ENCODE measurements at places on chromosomes 6 and 20.

GRCh38 chr6:12572896-12573827, 143.4 kb upstream of the PHACTR1 start:
- DNase-seq, result no peak

GRCh38 chr6:44485601-44486401, 98.3 kb downstream of the CDC5L start:
- DNase-seq, result no peak

DNA sequence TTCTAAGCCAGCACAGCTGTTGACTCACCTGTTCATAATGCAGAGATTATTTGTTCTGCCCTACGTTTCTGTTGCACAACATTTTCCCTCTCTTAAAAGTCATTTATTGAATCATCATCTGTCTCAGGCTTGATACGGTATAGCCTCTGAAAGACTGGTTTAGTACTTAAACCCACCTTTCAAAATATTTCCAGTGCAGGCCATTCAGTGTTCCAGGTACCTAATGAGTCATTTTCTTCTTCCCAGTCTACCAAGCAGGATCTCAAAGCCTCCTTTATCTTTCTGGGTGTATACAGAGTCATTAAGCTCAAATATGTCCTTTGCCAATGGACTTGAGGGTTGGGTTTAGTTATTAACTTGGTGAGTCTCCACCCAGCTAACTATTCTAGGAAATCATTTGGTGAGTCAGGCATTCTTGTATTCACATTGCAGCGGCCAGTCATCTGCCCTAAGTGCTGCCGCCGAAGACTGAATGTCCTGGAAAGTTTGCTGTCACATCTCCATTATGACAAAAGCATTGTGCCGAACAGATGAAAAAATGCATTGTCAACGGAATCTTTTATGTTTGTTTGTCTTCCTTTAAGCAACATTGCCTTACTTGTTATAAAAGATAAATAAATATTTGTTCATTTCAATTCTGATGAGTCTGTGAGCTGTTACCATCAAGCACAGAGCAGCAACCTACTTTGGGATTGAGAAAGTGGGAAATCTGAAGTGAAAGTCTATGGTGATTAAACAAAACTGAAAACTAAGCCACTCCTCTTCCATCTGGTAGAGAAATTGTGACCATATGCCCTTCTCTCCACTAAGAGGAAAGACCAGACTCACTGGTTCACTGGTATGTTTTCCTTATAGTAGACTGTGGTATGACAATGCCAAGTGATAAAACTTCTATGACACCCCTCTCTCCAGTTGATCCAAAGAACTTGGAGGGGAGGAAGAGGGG, 14.3 kb upstream of the FAM135A start:
- no peak for DNase-seq

- DNase-seq, result no peak
These were observed 869.1 kb downstream of the QKI start for GRCh38 chr6:164283574-164283973.

DNA sequence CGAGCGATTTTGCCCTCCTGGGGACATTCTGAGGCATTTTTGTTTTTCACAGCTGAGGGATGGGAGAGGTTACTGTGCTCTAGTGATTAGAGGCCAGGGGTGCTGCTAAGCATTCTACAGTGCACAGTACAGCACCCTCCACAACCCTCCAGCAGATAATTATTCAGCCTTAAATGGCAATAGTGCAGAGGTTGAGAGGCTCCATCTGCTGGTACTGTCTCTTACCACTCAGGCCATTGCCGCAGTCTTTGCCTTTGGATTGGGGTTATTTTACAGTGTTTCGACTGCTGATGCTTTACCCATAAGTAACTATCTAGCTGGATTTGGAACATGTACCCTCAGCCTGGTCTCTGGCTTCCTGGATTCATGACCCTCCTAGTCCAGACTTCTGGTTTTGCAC, 705.3 kb downstream of the KIF16B start:
- no peak for DNase-seq

DNA sequence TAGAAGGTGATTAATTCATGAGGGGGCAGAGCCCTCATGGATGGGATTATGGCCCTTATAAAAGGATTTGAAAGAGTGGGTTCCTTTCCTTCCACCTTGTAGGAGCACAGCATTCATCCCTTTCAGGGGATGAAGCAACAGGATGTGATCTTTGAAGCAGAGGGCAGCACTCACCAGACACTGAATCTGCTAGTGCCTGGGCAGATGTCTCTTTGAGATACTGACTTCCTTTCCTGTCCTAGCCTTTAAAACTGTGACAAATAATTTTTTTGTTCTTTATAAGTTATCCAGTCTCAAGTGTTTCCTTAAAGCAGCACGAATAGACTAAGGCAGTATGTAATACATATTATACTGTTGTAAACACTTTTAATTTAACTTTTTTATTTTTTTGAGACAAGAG, 538.6 kb upstream of the RNF217 start:
- DNase-seq, result no peak

DNA sequence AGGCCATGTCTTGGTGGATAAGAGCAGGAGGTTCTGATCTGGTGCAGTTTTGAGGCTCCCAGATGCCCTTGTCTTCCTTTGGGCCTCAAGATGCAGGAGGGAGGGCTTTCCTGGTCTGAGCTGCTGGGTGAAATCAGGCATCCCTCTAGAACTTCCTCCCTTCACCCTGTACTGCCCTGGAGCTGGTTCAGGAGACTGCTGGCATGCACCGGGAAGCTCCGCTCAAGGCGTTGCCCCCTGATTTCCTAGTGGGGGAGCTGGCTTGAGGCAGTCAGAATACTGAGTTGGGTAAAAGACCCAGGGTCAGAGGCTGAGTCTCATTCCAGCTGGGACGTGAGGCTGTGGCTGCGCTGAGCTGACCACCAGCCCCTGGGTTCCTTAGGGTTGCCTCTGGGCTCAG, 12.0 kb downstream of the PHACTR3 start:
- no peak for DNase-seq

DNA sequence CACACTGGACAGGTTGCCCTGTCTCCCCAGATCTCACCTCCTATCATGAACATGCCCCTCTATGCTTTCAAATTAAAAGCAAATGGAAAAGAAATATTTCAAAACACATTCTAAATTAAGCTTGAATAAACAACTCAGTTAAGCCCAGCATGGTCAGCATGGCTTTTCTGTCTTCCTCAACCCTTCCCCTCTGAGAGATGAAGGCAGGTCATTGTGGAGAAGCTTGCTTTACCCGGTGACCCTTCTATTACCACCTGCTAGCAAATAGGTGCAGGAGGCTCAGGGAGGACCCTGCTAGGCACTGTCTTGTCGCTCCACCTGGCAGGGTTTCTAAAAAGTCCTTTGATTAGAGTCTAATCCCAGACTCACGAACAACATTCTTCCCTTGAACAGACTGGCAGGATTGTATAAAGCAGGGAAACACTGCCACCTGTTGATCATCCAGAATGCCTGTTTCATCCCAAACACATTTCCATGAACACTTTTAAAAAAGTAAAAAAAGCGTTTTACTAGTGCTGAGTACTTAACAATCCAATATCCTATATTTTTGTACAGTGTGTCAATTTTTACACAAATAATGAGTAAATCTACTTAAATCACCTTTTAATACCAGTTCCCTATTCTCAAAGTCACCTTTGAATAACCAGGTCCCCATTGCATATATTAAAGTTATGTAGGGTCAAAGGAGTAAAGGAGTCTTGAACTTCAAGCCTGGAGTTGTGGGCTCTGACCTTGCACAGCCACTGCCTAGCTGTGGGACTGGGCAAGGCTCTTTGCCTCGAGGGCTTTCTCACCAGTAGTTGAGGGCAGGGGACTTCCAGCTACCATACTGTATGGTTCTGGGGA, 75.5 kb downstream of the GPR6 start:
- DNase-seq, result peak; percentile 9

GRCh38 chr6:36774331-36774730, 64.9 kb downstream of the CPNE5 start:
- no peak for DNase-seq

DNA sequence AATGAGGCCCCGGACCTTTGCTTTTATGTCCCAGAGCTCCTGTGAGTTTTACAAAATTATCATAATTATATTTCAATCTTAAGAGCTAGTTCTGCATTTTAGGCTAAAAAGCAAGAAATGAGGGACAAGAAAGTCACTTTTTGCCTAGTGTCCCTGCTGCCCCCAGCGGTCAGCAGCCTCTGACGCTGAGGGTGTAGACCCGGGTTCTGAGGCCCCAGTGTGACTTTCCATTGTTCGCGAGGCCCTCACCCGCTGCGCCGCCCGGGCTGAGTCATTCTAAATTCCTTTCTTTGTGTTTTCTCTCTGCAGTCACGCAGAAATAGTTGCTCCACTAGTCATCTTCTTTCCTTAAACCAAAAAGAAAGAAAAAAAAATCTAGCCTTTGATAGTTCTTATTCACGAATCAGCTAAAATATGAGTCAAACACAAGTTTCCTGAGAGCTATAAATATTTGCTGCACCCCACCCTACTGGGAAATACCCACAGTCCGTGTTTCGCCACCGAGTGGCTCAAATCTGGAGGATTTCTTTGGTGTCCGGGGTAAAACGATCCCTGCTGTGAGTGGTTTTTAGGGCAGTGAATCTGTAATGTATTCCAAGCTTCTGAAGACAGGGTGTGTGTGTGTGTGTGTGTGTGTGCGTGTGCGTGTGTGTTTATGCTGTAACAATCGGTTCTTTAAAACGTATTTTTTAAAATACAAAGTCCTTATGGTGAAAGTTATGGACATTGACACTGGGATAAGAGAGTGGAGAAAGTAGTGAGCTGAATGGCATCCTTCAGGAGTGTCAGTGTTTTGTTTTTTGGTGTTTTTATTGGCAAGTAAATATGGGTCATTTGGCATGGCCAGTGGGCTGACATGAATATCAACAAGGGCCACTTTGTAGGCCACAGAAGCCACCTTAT, 59.7 kb upstream of the EEF1A1 start:
- no peak for DNase-seq

- DNase-seq, result peak; percentile 91
These were observed at the start of gene TAF11 for GRCh38 chr6:34887753-34888513. Gene TAF11, minus strand, starts transcription at chr6:34888042. Its CDS starts 85 bp downstream, at chr6:34887957.

DNA sequence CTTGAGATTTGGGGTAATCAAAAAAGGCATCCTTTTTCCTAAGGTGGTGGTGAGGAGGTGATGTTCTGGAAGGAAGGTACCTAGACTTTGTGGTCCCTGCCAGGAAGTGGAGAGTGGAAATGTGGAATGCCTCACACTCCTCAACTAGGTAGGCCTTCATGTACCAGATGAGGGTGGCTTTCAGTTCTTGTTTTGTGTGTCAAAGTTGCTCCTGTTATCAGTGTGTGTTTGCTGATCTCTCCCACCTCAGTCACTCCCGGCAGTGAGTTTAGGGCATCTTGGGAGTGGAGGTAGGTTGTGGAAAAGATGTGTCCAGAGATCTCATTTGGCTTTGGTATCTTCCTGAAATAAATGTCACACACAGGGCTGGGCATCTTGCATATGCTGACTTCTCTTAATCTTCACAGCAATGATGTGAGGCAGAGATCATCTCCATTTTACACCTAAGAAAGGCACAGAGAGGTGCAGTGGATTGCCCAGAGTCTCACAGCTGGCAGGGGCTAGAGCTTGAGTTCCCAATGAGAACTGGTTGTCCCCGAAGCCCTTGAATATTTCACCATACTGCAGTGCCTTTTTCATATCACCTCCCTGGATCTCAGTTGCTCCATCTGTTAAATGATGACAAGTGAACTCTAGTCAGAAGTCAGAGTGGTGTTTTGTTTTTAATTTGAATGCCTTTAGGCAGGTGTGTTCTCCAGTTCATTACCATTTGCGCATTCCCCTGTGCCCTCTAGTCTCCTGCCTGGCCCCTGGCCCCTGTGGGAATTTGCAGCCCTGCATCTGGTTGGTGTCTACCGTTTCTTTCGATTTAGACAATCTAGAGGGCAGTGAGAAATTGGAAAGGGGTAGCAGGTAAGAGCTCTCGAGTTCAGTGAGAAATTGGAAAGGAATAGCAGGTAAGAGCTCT, 2.9 kb downstream of the PKIG start:
- no peak for DNase-seq

- no peak for DNase-seq
These were observed 174.5 kb upstream of the SNX9 start for GRCh38 chr6:157648561-157648960.

DNA sequence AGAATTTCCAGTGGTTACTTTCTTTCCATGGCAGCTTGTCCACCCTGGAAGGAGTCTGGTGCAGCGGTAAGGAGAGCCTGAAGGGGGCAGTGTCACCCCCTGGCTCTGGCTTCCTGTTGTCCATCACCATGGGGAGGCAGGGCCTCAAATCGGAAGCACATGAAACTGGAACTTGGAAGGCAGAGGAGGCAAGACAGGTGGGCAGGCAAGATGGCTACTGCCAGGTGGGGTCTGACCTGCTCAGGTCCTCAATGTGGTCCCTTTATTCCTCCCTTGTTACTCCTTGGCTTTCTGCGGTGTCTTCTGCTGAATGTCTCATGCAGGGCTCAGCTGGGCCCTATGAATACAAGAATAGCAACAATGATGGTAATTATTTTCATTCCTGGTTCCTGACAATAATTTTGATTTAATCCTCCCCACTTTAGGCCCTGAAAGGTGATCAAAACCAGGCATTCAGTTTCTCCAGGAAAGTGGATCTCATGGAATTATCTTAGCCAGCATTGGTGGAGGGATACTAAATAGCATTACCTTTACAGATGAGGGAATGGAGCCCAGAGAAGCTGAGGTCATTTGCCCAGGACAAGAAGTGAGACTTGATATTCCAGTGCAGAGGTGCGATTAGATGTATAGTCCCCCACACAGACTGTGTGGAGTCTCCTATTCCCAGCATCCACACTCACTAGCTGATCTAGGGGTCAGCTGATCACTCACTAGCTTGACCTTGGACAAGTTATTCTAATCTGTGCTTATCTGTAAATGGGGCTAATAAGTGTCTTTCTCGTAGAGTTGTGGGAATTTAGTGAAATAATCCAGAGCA, 17.6 kb upstream of the SNAI1 start:
- DNase-seq, result peak; percentile 43

DNA sequence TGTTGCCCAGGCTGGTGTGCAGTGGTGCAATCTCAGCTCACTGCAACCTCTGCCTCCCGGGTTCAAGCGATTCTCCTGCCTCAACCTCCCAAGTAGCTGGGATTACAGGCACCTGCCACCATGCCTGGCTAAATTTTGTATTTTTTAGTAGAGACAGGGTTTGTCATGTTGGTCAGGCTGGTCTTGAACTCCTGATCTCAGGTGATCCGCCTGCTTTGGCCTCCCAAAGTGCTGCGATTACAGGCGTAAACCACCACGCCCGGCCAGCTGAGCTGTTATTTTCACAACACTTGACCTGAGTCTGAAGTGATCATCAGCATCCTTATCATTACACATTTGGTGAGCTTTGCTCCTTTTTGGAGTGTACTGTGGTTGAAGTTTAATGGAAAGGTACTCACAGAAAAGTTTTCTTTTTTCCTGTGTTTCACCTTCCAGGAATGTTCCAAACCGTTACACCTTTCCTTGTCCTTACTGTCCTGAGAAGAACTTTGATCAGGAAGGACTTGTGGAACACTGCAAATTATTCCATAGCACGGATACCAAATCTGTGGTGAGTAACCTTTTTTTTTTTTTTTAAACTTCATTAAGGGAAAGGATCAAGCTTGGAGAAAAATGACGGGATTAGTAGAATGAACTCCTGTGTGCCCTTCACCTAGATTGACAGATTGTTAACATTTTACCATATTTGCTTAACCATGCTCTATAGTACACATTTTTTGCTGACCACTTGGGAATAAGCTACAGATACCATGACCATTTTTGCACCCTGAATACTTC, 9.7 kb downstream of the RNF114 start:
- DNase-seq, result no peak

- no peak for DNase-seq
These were observed 14.2 kb downstream of the EPM2A start for GRCh38 chr6:145721144-145721543.
